Left lung (tissue), 14 donors: ENCODE measurements at places on chromosomes 3 and 15.

- peak; percentile 10 for DNase-seq
These were observed 22.5 kb upstream of the AQP9 start for GRCh38 chr15:58115692-58116091.

GRCh38 chr3:30963223-30963722 is 68.8 kb upstream of the GADL1 start:
- no peak for DNase-seq

- no peak for DNase-seq
These were observed 149.5 kb upstream of the EPHA3 start for GRCh38 chr3:88957711-88958439.

GRCh38 chr3:144963810-144964209 is 992.2 kb downstream of the DIPK2A start:
- DNase-seq: no peak

DNA sequence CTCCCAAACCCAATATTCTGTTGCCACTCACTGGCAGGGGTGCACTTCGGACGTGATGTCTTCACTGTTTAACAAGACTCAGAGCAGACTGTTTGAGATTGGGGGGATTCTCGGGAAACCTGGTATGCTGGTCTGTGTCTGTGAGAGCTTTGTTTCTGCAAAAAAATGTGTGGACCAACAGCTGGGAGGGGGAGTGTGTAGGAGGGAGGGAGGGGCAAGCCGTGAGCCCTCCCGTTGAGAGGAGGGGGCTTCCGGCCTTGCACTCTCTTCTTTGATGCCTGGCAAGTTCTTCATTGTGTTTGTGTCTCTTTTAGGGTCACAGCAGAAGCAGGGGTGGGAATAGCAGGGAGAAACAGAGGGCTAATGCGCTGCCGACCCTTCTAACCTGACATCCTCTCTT is 74.9 kb upstream of the NDN start:
- DNase-seq: no peak

GRCh38 chr15:48967336-48967735 is 3.6 kb upstream of the SHC4 start:
- no peak for DNase-seq

DNA sequence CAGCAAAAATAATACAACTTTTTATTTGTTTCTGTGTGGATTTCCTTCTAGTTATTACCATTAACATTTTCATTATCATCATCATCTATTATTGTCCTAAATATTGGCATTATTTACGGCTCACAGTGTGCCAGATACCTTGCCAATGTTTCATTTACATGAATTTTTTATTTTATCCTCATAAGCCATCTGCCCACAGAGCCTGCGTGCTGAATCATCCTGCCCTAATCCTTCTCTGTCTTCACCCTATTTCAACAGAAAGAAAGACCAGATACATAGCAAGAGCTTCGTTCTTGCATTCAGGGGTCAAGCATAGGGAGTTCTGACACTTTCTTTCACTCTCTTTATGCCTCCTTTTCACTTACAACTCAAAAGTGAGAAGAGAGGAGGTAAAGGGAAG is 82.0 kb downstream of the KCNMB2 start:
- no peak for DNase-seq

GRCh38 chr3:128163432-128163831 is 10.2 kb downstream of the EEFSEC start:
- DNase-seq: no peak

GRCh38 chr15:51367322-51367976 is 26.0 kb downstream of the GLDN start:
- DNase-seq: no peak

DNA sequence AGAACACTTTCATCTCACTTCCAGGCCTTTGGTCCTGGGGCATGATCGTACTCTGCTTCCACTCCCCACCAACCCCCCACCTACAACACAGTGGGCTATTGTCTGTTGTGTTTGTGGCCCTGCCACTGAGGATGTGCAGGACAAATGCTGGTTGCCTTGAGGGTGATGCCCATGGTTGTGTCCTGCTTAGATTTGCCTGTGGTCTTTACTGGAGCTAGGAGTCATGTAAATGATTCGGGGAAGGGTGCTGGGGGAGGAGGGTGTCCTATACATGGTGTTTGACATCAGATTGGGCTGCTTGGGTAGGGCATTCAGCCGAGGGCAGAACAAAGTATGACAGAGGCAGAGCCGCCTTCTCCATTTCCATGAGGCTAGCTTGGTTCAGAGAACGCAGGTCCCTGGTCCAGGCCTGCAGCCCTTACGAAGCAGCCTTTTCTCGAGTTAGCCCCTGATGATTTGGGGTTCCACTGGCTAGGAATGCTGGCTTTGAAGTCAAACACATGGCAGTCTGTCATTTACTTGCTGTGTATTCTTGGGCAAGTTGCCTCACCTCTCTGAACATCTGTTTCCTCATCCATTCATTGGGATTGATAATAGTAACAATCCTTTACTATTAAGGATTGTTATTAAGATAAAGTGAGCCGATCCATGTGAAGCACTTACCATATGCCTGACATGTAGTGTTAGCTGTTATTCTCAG is 6.9 kb downstream of the CORO2B start:
- DNase-seq: no peak

DNA sequence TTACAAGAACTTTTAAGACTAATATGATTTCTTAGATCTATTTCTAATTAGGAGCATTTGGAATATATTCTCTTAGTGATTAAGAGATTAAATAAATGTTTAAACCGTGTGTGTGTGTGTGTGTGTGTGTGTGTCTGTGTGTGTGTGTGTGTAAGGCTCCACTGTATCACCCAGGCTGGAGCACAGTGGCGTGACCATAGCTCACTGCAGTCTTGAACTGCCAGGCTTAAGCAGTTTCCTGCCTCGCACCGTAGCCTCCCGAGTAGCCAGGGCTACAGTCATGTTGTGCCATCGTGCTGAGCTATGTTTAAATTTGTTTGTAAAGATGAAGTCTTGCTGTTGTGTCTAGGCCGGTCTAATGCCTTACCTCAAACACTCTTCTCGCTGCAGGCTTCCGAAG is 109.4 kb downstream of the KLHL25 start:
- no peak for DNase-seq

DNA sequence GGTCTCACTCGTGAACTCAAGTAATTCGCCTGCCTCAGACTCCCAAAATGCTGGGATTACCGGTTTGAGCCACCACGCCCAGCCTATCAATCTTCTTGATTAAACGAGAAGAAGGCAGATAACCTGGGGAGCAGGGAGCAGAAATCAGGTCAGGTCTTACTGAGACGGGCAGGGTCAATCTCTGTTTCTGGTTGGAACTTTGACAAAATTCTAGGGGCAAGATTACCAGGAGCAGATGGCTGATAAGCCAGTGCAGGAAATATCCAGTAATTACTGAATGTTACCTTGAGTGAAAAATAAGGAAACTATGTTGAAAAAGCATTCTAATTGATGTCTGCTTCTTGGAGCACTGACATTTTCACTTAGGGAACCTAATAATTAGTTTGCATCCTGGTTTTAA is 24.4 kb upstream of the GOLM2 start:
- no peak for DNase-seq

- no peak for DNase-seq
These were observed 58.8 kb upstream of the MELTF start for GRCh38 chr3:197088370-197088769.

DNA sequence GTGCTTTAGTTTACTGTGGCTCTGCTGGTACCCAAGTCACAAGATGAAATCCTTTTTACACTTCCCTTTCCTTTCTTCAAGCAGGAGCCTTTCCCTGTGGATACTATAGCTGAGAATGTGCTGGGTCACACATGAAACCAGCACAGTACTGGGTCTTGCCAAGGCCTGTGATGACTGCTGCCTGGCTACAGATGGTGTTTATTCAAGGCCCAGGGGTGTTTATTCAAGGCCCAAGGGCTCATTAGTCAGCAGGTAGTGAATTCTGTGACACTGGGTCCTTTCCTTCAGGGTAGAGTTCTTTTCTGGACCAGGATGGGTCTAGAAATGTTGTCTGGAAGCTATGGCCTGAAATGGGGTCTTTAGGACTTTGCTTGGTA is 99.4 kb downstream of the SH3GL3 start:
- no peak for DNase-seq

DNA sequence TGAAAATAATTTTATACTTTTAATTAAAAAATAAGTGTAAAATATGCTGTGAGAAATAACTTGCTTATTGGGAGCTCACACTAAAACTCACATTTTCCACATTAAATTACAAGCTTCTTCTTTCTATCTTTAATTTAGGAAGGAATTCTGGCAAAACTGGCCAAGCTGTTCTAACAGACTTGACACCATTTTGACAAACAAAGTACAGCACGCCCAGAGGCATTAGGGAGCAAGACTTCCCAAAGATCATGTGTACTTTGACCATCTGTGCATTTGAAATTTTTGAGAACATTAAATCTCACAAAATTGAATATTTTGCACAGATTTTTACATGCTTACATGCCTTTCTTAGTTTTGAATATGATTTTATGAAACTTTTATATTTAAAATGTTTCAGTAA is 1288.4 kb upstream of the CADM2 start:
- DNase-seq: no peak

DNA sequence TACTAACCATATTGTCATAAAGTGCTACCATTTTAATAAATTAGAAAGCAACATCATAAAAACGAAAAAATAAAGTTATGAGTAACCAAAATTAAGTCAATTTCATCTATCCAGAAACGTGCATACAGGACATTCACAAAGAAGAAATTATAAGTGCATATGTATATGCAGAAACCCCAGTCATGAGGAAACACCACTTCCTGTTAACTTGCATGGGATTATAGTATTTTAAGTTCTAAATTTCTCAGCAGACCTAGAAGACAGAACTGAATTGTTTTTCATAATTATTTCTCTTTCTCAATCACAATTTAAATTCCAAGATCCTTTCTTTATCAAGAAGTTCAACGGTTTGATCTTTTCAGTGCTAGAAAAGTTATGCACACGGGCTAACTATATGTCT is 1.4 kb upstream of the KBTBD8 start:
- no peak for DNase-seq

GRCh38 chr15:63474810-63475316 is 29.5 kb upstream of the USP3 start:
- no peak for DNase-seq

DNA sequence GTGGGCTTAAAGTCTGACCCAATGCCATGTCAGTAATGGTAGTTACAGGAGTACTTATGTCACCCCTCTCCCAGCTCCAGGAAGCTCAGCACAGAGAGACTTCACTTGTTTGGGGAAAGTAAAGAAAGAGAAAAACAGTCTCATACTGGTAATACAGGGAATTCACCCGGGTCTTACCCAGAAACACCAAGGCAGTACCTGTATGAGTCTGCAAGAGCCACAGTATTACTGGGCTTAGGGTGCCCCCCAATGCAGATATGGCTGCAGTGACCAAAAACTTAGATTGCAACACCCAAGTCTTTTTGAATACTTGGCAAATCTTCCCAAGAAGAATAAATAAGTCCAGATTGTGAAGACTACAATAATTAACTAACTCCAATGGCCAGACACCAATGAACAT is 622.1 kb downstream of the IGSF11 start:
- DNase-seq: no peak

DNA sequence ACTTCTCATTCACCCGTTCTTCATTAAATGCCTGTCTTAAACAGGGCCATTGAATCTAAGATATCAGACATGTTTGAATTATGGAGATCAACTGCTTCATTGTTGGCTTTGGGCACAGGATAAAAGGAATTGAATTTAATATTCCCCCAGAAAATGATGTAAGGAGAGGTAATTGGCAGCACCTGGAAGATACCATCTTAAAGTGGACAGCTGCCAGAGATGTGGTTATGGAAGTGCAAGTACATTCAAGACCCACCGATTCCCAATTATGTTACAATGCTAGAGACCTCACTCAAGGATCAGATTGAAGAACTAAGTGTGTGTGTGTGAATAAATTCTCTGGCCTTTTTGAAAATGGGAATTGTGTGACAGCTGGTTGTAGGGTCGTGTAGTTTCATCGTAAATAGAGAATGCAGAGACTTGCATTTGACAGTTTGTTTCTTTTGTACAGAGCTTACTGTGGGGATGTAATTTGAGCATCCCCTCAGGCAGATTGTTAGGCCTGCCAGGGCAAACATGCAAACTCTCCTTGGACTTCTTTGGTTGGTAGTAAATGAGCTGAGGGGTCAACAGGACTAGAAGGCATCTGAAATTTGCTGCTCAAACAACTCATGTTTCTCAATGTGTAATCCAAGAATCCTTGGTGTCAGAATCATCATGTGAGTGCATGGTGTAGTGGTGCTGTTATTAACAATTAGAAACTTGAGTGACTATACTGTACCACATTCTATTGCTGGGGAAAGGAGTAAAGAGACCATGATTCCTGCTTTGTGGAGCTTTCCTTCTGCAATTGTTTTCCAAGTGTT is 359.2 kb upstream of the THRB start:
- DNase-seq: no peak

- DNase-seq: no peak
These were observed 1.3 kb upstream of the LYSMD4 start for GRCh38 chr15:99734575-99734974.

- DNase-seq: peak; percentile 19
These were observed 15.9 kb downstream of the ABTB1 start for GRCh38 chr3:127688416-127689265.

DNA sequence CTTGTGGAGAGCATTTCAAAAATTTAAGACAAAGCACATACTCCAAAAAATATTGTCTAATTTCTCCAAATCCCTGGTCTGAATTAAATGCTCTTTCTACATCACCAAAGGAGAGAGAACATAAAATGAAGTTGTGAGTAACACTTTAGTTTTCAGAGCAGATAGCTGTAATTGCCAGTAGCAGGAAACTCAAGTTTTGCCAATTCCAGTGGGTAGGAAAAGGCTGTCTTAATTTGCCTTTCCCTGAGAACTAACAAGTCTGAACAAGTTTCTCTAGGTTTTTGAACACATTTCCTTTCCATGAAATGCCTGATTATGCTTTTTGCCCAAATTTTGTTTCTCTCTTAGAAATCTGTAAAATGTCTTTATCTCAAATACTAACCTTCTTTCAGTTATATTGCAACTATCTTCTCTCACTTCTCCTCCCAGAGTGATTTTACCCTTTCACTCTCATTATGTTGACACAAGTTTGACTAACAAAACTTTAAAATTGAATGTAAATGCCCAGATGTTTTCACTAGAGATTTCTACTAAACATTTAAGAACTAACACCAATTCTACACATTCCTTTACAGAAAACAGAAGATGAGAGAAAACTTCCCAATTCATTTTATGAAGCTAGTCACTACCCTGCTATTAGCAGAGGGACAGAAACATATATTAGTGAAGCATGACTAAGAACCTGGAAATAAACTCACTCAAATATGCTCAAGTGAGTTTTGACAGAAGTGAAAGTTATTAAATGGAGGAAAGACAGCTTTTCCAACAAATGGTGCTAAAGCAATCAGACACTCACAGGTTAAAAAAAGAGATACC is 38.4 kb downstream of the RFX7 start:
- DNase-seq: no peak
